ENCODE measurements at places on chromosomes 2 and 18. TPM values are rescaled to one million over a fixed set of nuclear protein-coding genes. Genes with fewer than 3 reads are reported as not detected.

Gene KIAA2012
- total RNA-seq, result not detected

Gene CFAP65
- not detected for total RNA-seq

Gene DPP10
- total RNA-seq, result not detected

Gene CROCC2
- total RNA-seq, result not detected

Gene TLX2
- not detected for total RNA-seq

Gene CRYGC
- total RNA-seq, result not detected

Gene DAPL1
- total RNA-seq, result not detected

Gene GPR17
- total RNA-seq, result not detected

Gene MYOM1
- total RNA-seq, result 5.6 TPM

Gene PIEZO2
- total RNA-seq, result not detected

Gene LOXL3
- 0.50 TPM for total RNA-seq

Gene ASTL
- total RNA-seq, result 7.5 TPM

Gene TMEM163
- not detected for total RNA-seq

Gene RFTN2
- 0.64 TPM for total RNA-seq

Gene CHRND
- total RNA-seq, result not detected

Gene TNS1
- total RNA-seq, result 0.81 TPM

Gene AFF3
- total RNA-seq, result 24.1 TPM

Gene KCNG2
- not detected for total RNA-seq

Gene DUSP19
- 3.3 TPM for total RNA-seq

Gene HOXD12
- not detected for total RNA-seq

Gene TCF23
- total RNA-seq, result not detected

Gene PRSS56
- not detected for total RNA-seq

Gene STARD6
- total RNA-seq, result not detected

Gene TMEM237
- total RNA-seq, result 4.0 TPM

Gene ESPNL
- 0.35 TPM for total RNA-seq

Gene HRH4
- total RNA-seq, result 3.7 TPM

Gene ICOS
- total RNA-seq, result 52.5 TPM

Gene HOXD10
- not detected for total RNA-seq

Gene PSMA8
- 0.19 TPM for total RNA-seq

Gene GRB14
- total RNA-seq, result not detected

Gene C1QL2
- total RNA-seq, result not detected

Gene PKDCC
- not detected for total RNA-seq

Gene ALK
- total RNA-seq, result not detected

Gene LAMA1
- not detected for total RNA-seq

Gene RAX
- not detected for total RNA-seq

Gene ASPRV1
- total RNA-seq, result 1.9 TPM

Gene DOK6
- total RNA-seq, result not detected

Gene CD28
- total RNA-seq, result 119 TPM

Gene CTAGE1
- not detected for total RNA-seq

Gene GYPC
- total RNA-seq, result 116 TPM

Gene PIGN
- 21.4 TPM for total RNA-seq

Gene TRIM43
- not detected for total RNA-seq

All from naive thymus-derived CD4-positive, alpha-beta T cell (primary cell).